ENCODE measurements at places on chromosomes 4 and X.

DNA sequence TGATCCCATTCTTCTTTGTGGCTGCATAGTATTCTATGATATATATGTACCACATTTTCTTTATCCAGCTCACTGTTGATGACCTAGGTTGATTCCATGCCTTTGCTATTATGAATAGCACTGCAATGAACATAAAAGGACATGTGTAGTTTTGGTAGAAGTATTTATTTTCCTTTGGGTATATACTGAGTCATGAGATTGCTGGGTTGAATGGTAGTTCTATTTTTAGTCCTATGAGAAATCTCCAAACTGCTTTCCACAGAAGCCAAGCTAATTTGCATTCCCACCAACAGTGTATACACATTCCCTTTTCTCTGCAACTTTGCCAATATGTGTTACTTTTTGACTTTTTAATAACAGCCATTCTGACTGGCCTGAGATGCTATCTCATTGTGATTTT, 278.3 kb downstream of the PCDH18 start:
- no peak for DNase-seq

- DNase-seq: no peak
These were observed 481.8 kb downstream of the FGF13 start for GRCh38 chrX:138229718-138230117.

DNA sequence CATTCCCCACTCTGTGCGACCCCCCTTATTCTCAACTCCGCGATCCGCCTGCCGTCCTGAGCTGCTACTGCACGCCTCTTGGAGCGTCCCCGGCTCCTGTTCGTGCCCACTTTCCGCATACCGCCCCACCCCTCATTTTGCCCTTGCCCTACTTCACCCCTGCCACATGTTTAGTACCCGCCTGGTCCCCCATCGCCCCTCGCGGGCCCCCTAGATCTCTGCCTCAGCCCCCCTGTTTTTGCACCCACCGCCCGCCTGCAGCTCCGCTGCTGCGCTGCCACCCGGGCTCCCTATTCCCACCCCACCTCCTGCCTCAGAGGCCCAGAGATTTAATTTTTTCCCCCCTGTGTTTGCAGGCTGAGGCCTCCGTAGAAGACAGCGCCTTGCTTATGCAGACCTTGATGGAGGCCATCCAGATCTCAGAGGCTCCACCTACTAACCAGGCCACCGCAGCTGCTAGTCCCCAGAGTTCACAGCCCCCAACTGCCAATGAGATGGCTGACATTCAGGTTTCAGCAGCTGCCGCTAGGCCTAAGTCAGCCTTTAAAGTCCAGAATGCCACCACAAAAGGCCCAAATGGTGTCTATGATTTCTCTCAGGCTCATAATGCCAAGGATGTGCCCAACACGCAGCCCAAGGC, 1.4 kb downstream of the MAGED1 start:
- DNase-seq: peak; percentile 39

DNA sequence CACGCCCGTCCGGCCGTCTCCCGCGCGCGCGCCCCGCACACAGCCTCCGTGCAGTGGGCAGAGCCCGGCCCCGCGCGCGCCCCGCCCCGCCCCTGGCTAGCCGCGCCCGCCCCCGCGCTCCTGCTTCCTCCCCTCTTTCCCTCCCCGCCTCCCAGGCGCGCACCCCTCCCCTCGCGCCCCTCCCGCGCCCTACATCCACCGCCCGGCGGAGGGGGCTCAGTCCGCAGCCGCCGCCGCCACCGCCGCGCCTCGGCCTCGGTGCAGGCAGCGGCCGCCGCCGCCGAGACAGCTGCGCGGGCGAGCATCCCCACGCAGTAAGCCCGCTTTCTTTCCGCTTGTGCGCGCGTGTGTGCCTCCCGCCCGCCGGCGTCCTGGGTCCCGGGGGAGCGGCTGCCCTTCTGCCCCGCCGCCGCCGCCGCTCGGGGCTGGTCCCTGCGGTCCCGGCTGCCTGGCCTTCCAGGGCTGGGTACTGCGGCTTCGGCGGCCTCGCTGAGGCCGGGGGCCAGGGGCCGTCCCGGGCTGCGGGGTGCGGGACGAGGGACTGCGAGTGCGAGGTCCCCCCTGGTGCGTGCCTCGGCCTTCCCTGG, at the start of gene FHL1:
FHL1 (plus strand) TSS at position 219 of the 587 bp plus-strand sequence.
- DNase-seq: peak; percentile 59

GRCh38 chr4:183960046-183960420, 54.9 kb downstream of the STOX2 start:
- DNase-seq: no peak

GRCh38 chr4:184762100-184762499, 28.2 kb upstream of the CENPU start:
- peak; percentile 63 for DNase-seq
